Fibroblast of skin of scalp (primary cell): ENCODE measurements at places on chromosomes 2 and 18.

DNA sequence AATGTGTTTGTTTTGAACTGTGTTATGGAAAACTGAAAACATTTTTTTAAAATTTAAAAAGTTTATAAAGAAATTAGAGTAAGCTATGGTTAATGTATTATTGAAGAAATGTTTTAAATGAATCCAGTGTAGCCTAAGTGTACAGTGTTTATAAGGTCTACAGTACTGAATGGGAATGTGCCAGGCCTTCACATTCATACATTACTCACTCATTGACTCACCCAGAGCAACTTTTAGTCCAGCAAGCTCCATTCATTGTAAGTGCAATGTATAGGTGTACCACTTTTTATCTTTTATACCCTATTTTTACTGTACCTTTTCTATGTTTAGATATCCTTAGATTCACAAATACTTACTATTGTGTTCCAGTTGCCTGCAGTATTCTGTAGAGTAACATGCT, 215.1 kb upstream of the THUMPD2 start:
- DNase-seq, result peak; percentile 70

- DNase-seq, result peak; percentile 98
Measured at GRCh38 chr2:42132191-42132965, 36.8 kb upstream of the EML4 start.

- no peak for DNase-seq
Measured at GRCh38 chr2:43806719-43807031, 32.0 kb downstream of the ABCG5 start.

DNA sequence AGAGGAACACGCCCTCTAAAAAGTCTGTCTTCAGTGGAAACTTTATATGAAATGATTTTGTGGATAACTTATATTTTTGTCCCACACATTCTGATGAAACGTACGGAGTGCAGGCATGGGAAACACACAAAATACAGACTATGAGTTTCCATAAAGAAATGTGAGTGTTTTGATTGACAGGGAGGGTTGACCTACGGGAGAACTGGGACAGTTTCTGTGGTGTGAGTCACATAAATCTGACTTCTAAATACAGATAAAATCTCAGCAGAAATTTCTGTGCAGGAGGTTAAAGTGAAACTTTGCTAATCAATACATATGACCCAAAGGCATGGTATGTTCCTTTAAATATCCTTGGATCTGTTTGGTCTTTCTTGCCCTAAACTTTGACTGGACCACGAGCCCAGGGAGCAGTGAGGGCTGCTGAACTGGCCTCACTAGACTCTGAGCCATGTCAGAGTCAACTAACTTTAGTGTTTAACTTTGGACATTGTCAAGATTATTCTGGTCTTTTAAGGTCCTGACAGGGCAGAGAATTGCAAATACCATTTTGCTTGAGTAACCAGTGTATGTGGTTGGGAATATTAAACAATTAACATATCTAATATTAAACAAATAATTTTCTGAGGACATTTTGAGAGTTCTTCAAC, 206.9 kb upstream of the LYPD1 start:
- no peak for DNase-seq
